ENCODE measurements at places on chromosomes 1 and 21.
A peak's percentile ranks its signal among the peaks of the same experiment; 100 is the strongest.

DNA sequence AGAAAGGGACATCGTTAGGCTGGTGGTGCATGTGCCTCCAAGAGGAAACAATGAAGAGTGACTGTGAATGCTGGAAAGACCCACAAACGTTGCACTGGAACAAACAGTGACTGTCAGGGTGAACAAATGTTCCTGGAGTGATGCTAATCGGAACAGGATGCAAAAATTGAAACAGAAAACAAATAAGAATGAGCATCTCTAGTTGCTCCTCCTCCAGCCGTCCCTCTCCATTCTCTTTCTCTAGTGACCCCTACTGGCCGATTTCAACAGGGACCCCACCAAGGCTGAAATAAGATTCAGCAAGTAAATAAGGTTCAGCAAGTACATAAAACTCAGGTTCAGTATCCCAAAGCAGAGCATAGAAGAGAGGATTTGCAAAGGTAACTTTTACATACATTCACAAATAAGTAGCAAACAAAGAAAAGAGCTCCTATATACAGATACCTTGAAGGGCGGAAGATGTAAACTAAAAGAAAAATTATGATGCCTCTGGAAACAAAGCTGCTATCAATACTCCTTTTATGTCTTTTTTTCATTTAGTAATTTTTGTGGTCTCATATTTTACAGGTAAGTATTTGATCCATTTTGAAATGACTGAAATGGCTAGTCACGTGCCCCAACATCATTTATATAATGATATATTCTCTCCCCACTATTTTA is 836.1 kb upstream of the ADAMTS5 start:
- DNase-seq: peak; percentile 8

DNA sequence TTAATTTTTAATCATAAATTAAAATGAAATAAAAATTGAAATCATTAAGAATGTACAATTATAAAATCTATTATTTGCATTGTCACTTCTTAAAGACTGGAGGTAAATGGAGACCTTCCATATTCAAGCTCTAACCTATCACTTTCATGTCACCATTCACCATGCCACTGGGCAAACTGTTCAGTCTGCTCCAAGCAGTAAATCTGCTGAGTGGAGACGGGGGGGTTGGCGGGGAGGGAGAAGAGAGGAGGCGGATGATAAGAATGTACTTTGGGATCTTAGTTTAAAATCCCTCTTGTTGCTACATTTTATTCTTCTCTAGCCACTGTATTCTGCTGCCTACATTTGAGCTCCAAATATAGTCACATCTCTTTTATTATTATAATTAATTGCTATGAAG is 365.9 kb upstream of the NFIA start:
- DNase-seq: no peak

- no peak for DNase-seq
Observed at GRCh38 chr21:15343066-15343465, 278.3 kb upstream of the NRIP1 start.

- no peak for DNase-seq
Observed at GRCh38 chr1:35555601-35556477, 1.4 kb downstream of the KIAA0319L start.

GRCh38 chr21:28827422-28827821 is 165.3 kb downstream of the LTN1 start:
- DNase-seq: no peak

DNA sequence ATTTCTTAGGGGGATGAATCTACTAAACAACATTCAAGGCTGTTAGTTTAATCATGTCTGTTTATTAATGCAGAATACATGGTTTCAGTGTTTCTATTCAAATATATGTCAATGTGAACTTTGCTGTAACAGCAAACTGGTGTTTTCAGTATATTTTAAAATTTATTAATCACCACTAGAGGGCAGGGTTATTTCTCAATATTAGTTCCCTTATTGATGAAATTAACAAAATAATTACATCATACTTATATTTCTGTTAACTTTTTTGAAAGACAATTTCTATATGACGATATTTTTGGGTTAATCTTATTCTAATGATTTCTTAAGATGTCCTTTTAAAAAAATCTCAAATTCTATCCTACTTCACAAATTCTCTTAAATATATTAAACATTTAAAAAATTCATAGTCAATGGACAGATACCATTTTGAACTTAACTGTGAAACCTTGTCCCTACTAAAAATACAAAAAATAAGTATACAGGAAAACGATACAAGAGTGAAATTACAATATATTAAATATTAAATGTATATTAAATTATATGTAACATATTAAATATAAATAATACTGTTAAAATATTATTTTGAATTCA is 1034.1 kb upstream of the PRMT6 start:
- peak; percentile 5 for DNase-seq

GRCh38 chr1:234965111-234965510 is 163.5 kb downstream of the TOMM20 start:
- no peak for DNase-seq

DNA sequence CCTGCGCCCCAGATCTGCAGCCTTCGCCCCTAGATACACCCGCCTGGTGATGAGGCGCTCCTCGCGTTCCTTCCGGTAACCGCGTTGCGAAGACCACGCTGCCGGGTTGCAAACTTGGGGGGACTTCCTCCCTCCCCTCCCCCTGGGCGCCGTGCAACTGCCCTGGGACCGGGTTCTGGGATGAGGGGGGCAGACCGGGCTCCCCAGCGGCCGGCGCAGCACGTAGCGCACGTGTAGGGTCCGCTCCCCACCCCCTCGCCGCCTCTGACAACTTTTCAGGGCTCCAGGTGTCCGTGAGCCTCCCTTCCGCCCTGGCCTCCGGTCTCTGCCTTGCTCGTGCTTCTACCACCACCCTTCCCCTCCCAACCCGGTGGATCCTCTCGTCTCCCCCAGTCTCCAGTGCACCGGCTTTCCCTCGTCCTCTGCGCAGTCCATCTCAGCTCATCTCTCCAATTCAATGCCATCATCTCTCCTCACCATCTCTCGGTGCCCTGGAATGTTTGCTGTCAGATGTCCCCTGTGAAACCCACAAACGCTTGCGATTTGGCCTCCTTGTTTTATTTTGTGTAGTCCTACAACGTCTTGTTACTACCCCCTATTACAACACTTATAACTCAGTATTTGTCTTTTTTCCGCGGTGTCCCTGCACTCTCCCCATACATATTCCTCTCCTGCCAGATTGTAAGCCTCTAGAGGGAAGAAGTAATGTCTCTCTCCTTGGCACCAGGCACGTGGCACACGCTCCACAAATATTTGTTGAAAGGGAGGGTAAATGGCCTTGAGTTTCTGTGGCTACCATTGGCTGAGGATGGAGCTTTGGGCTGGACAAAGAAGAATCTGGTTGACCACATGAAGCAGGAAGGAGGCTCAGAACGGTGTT is 782 bp downstream of the PCAT6 start:
- DNase-seq: peak; percentile 56

GRCh38 chr1:40507973-40508372 is 594 bp upstream of the EXO5 start:
- DNase-seq: no peak

GRCh38 chr1:89351597-89352311 is 12.1 kb upstream of the GBP6 start:
- no peak for DNase-seq

DNA sequence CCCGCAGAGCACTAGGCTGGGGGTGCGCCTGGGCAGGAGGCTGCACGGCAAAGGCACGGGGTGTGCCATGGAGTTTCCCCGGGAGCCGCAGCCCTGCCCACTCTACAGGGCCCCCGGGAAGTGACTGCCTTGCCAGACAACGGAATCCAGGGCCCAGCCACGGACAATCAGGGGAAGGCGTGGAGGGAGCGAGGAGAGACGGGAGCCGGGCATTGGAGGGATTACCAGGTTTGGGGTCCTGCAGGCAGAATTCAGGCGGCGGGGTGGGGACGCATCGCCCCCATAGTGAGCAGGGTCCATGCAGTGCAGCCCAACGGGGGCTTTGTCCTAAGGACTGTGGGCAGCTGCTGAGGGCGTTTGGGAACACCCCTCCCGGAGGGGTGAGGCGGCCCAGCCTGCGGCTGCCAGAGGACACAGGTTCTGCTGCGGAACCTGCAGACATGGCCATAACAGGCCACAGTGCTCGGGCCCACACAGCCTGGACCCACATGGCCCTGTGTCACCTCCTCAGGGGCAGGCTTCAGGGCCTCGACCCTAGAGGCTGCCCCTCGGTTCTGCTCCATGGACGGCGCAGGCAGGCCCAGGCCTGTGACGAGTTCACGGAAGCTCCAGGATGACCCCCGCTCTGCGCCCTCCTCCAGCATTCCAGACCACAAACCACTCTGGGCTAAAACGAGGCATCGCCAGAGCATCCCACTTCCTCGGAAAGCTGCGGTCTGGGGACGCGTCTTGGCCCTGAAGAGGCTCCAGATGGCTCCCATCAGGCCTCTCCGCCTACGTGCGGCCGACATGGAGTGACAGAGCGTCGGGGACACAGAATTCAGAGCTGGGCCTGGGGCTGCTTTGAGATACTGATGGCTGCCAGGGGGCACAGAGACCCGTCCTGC is 54.5 kb downstream of the COL6A1 start:
- no peak for DNase-seq
